ENCODE measurements at places on chromosomes 6 and 20.

- DNase-seq = no peak
Observed at GRCh38 chr20:19749618-19750071, 8.4 kb upstream of the RIN2 start.

- DNase-seq = no peak
Observed at GRCh38 chr6:108944071-108944470, 95.8 kb downstream of the ARMC2 start.

DNA sequence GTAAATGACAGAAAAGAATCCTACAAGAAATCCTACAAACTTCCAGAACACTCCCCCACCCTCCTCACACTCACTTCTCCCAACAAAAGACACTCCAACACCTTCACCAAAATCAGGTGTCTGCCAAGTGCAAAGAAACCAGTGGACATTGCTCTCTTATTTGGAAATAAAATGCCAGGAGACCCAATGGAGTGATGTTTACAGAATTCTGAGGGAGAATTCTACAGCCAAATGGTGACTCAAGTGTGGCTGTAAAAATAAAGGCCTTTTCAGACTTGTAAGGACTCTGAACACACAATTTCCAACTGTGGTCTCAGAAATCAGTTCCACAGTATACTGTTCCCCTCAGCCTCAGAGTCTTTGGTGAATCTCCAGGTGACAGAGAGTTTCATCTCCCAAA is 109.6 kb upstream of the CARMIL1 start:
- DNase-seq = no peak

DNA sequence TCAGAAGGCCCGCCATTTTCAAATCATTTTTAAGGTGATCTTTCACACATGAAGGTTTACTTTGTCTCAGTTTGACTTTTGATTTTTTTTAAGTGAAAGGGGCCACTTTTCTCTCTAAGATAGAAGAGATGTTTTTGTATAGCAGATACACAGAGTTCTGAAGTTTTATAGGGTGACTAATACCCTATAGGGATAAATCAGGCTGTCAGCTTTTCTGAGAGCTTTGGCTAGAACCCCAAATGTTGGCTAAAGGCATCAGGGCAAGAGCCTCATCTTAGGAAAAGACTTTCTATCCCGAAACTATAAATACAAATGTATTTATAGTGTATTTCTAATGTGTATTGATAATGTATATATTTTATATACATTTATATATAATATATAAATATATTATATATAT is 181.4 kb downstream of the TBX18 start:
- DNase-seq = no peak

DNA sequence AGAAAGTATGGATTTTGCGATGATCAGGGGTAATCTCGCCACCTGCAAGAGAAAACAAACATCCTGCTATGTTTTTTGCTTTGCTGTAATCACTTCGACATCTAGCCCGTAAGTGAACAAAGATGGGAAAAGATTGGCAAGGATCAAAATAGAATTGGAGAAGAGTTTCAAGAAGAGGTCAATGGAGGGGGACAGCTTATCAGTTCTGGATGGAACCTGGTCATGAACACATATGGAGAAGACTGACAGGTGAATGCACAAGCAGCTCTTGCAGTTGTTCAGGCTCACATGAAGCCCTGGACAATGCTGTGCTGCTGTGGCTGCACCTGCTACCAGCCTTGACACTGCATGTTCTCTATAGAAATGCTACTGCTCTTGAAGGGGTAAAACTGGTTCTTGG is 222.1 kb downstream of the BCAS1 start:
- DNase-seq = no peak

- no peak for DNase-seq
Observed at GRCh38 chr20:478949-479429, 16.7 kb upstream of the TBC1D20 start.

GRCh38 chr20:60304026-60304590 is 345.9 kb downstream of the CDH26 start:
- no peak for DNase-seq

All from stimulated activated CD8-positive, alpha-beta memory T cell treated with anti-CD3 and anti-CD28 coated beads, Interleukin-15, amount 100 ng/mL, for 4 hours (primary cell).